IPS DF 19.7 (cell line): ENCODE measurements at places on chromosomes 5 and 9.

GRCh38 chr5:41636605-41637004, 126.2 kb upstream of the PLCXD3 start:
- DNase-seq = peak; percentile 25

DNA sequence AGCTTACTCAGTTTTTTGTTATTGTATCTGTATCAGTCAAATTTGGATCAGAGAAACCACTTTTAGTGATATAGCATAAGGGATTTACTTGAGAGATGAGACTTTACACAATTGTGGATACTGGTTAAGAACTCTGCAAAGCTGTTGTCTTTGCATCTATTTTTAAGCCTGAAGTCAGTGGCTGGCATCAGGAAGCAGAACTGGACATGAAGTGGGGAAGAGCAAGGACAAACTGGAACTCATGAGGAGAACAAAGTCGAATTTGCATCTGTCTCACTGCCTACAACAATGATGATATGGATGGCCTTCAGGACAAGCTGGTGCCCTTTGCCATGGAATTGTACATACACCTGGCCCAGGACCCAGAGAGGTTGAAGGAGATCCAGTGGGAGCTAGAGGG, 15.8 kb upstream of the MYORG start:
- no peak for DNase-seq

DNA sequence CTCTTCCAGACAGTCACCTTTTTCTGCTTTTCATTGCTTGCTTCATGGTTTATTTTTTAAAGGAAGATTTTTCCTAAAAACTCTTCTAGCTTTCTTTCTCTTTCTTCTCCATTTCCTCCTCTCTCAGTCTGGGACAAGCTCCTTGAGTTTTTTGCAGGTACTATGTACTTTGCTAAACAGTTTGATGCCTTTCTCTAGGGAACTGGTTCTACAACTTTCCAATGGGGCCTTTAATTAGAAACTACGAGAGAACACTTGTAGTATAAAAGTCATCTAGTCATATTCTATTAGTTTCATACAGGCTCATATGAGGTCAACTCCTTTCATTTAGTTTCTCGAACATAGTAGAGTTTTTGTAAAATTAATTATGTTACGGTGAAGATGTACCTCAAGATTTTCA, 189.6 kb downstream of the DOCK8 start:
- DNase-seq = no peak

- DNase-seq = no peak
Measured at GRCh38 chr9:75108571-75108970, 20.3 kb downstream of the OSTF1 start.
